Lung microvascular endothelial cell (primary cell): ENCODE measurements at places on chromosomes 2 and 18.

- DNase-seq = peak; percentile 97
Observed at GRCh38 chr2:172282944-172283343, 144.4 kb upstream of the ITGA6 start.

- DNase-seq = peak; percentile 29
Observed at GRCh38 chr2:56314796-56315195, 131.0 kb downstream of the CCDC85A start.

- peak; percentile 34 for DNase-seq
Observed at GRCh38 chr18:34153711-34154110, 71.0 kb downstream of the NOL4 start.

DNA sequence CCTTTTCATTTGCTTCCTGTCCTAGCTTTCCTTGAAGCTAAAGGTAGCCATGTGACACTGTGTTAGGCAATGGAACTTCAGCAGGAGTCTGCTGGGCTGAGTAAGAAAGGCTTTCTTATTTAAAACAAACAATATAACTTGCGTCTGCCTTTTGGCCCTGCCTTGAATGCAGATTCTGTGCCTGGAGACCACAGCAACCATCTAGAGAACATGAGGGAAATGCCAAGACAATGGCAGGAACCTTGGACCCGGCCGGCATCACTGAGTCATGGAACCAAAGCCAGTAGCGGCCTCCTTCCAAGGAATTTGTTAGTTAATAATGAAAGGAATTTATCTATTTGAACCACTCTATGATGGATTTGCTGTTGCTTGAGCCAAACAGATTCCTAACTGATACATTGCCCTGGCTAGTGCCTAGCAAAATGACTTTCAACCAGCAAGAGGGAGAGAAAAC is 207.5 kb upstream of the EPHA4 start:
- no peak for DNase-seq

- DNase-seq = peak; percentile 66
Observed at GRCh38 chr2:145012214-145012670, 492.3 kb upstream of the ZEB2 start.

GRCh38 chr2:136008205-136008865 is 22.9 kb upstream of the DARS1 start:
- no peak for DNase-seq

DNA sequence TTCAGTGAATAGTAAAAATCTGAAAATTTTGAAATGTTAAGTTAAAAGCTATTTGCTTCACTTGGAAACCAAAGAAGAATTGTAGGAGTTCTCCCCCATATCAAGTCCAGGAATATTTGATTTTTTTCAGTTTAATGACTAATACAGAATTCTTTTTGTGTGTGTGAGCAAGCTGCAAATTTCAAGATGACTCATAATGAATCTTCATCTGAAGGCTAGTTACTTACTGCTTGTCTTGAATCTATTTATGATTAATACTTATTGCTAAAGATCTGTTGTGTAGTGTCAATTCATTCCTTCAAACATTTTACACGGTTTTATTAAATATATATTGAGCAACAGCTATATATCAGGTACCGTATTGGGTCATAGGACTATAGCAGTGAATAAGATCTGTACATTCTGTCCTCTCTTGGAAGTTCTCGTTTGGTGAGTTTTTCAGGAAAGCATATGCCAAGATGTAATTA is 47.8 kb upstream of the CAVIN2 start:
- DNase-seq = peak; percentile 75

- DNase-seq = no peak
Observed at GRCh38 chr2:218991674-218992168, 1.5 kb downstream of the CRYBA2 start.

GRCh38 chr18:58758606-58759005 is 87.3 kb downstream of the MALT1 start:
- DNase-seq = no peak

DNA sequence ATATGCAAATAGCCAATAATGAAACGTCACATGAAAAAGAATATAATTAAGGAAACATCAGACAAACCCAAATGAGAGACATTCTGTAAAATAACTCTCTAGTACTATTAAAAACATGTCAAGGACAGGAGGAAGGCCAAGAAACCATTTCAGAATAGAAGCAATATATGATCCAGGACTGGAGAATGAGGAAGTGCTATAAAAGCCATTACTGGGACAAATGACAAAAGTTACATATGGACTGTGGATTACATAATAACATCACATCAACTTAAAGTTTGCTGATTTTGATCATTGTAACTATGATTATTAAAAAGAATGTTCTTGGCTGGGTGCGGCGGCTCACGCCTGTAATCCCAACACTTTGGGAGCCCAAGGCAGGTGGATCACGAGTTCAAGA is 81.3 kb downstream of the CRACDL start:
- no peak for DNase-seq

DNA sequence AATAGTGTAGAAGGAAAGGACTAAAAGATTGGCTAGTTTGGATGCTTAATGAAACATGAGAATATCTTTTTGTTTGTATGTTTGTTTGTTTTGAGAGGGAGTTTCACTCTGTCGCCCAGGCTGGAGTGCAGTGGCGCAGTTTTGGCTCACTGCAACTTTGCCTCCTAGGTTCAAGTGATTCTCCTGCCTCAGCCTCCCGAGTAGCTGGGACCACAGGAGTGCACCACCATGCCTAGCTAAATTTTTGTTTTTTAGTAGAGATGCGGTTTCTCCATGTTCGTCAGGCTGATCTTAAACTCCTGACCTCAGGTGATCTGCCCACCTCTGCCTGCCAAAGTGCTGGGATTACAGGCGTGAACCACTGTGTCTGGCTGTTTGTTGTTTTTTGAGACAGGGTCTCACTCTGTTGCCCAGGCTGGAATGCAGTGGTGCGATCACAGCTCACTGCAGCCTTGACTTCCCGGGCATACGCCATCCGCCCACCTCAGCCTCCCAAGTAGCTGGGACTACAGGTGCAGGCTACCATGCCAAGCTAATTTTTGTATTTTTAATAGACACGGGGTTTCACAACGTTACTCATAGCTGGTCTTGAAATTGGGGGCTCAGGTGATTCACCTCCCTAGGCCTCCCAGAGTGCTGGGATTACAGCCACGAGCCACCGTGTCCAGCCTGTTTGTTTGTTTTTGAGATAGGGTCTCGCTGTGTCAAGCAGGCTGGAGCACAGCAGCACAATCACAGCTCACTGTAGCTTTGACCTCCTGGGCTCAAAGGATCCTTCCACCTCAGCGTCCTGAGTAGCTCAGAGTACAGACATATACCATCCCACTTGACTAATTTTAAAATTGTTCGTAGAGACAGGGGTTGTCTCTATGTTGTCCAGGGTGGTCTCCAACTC is 209.2 kb downstream of the MYCN start:
- DNase-seq = no peak

DNA sequence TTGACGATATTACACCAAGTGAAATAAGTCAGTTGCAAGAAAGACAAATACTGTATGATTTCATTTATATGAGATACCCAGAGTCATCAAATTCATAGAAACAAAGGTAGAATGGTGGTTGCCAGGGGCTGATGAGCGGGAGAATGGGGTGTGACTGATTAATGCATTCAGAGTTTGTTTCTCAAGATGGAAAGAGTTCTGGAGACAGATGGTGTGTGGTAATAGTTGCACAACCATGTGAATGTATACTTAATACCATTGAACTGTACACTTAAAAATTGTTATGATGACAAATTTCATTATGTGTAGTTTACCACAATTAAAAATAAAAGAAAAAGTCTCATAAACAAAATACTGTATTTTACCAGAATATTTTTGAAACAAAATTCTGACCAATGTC is 117.3 kb downstream of the PIGN start:
- DNase-seq = no peak

DNA sequence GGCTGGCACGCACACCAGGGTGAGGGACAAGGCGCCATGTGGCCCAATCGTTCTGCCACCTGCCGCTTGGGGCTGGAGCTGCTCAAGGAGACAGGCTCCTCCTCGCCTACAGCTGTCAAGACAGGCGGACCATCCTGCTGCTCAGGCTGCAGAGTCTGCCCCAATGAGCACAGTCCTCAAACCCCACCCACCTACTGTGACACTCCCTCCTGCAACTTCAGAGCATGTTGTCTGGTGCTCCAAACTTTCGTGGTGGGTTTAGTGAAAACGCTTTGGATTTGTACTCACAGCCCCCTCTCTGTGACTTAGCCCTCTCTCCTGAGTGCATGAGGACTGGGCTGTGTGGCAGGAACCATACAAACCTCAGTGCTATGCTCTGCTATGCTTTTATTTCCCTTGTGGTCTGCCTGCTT is 23.2 kb upstream of the SLC35F6 start:
- DNase-seq = no peak

- no peak for DNase-seq
Observed at GRCh38 chr2:187991389-187991788, 300.3 kb upstream of the GULP1 start.

GRCh38 chr2:129975016-129975774 is 4.3 kb upstream of the RAB6C start:
- DNase-seq = no peak

DNA sequence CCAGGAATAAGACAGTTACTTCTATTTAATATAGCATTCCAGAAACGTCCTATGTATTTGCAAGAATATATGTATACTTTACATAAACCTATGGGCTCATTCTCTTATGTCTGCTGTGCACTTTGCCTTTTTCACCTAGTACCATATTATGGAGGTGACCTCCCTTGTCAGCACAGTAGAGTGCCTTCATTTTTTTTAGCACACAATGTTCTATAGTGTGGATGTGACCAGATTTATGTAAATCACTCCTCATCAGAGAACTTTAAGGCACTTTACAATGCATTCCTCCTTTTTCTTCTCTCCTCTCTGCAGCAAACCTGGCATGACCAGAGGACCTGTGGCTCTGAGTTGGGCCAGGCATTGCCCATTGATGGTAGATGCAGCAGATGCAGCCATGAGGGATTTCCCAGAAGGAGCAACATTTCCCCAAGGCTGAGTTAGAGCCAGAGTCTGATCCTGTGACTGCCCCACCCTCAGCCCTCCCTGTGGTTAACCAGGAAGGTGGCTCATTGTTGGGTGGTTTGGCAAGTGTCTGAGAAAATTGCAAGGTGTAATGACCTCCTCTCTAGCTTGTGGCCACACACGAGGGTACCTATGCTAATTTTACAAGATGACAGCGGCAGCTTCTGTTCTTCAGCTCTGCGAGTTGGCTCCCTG is 76.5 kb upstream of the DLX2 start:
- DNase-seq = no peak

GRCh38 chr2:224412141-224413015 is 10.5 kb upstream of the FAM124B start:
- no peak for DNase-seq

DNA sequence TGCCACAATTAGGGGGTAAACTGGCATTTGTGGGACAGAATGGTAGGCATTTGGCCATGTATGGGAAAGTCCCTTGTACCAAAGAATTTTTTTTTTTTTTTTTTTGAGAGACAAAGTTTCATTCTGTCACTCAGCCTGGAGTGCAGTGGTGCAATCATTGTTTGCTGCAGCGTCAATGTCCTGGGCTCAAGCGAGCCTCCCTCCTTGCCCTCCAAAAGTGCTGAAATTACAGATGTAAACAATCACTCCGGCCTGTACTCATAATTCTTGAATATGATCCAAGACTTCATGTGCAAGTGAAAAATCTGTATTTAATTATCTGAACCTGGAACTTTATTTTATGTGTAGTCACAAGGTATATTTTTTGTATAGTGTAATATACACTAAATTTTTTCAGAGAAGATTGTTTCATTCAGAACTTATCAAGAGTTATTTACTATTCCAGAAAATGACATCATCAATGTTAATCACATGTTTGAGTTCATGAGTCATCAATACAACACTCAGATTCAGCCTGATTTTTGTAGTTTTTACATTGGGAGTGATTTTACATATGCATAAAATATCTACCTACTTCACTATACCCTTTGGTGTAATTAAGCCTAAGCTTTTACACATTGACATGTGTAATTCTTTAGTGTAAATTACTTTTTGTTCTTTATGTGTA is 138.7 kb upstream of the L3MBTL4 start:
- DNase-seq = no peak

DNA sequence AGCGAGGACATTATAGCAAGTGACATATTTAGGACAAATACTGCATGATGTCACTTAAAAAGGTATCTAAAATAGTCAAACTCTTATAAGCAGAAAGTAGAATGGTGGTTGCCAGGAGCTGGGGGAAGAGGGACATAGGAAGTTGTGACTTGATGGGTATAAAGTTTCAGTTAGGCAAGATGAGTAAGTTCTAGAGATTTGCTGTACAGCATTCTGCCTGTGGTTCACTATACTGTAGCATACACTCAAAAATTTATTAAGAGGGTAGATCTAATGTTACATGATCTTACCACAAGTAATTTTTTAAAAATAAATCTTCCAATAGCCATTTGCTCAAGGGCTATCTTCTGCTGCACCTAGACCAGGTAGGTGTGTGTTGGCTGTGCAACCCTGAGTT is 78.1 kb upstream of the NPAS2 start:
- no peak for DNase-seq

DNA sequence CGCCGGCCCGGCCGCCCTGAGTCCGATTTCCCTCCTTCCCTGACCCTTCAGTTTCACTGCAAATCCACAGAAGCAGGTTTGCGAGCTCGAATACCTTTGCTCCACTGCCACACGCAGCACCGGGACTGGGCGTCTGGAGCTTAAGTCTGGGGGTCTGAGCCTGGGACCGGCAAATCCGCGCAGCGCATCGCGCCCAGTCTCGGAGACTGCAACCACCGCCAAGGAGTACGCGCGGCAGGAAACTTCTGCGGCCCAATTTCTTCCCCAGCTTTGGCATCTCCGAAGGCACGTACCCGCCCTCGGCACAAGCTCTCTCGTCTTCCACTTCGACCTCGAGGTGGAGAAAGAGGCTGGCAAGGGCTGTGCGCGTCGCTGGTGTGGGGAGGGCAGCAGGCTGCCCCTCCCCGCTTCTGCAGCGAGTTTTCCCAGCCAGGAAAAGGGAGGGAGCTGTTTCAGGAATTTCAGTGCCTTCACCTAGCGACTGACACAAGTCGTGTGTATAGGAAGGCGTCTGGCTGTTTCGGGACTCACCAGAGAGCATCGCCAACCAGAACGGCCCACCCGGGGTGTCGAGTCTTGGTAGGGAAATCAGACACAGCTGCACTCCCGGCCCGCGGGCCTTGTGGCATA is 4.6 kb downstream of the SIX2 start:
- no peak for DNase-seq

- no peak for DNase-seq
Observed at GRCh38 chr2:127593228-127594115, 52.5 kb upstream of the GPR17 start.

DNA sequence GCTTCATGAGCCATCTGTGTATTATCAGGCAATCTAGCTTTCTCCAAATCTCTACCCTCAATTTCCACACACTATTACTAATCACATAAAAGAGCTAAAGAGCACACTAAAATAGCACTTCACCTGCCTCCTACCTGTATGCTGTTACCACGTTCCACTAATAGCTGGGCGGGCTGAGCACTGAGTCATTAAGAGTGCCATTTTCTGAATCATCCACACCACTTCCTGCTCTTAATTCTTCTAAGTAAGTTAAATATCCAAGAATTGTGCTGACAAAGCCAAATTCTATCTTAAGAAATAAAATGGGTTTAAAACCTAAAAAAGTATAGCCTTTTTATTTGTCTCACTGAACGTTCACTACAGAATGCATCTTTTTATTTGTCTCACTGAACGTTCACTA is 35.7 kb downstream of the NOL10 start:
- DNase-seq = peak; percentile 67
